ENCODE measurements at places on chromosomes 2 and 18. TPM values are rescaled to one million over a fixed set of nuclear protein-coding genes. Genes with fewer than 3 reads are reported as not detected.

RAMP1 gene
- polyA plus RNA-seq = not detected

ZBTB7C gene
- not detected for polyA plus RNA-seq

VAMP8 gene
- polyA plus RNA-seq = 240 TPM

PLGLB2 gene
- polyA plus RNA-seq = not detected

RAB11FIP5 gene
- 4.8 TPM for polyA plus RNA-seq

ROCK1 gene
- 41.2 TPM for polyA plus RNA-seq

NYAP2 gene
- not detected for polyA plus RNA-seq

FAM237A gene
- not detected for polyA plus RNA-seq

MARCHF4 gene
- not detected for polyA plus RNA-seq

CXCR1 gene
- 0.35 TPM for polyA plus RNA-seq

LOXL3 gene
- polyA plus RNA-seq = 0.74 TPM

DNAJC27 gene
- polyA plus RNA-seq = 4.9 TPM

PLCD4 gene
- 0.40 TPM for polyA plus RNA-seq

HOXD3 gene
- polyA plus RNA-seq = not detected

OSBPL6 gene
- not detected for polyA plus RNA-seq

ANKRD29 gene
- polyA plus RNA-seq = not detected

ALPI gene
- polyA plus RNA-seq = not detected

C2orf74 gene
- 40.9 TPM for polyA plus RNA-seq

CD8B gene
- 1.1 TPM for polyA plus RNA-seq

C2orf80 gene
- polyA plus RNA-seq = not detected

POLR1A gene
- 2.7 TPM for polyA plus RNA-seq

KYNU gene
- polyA plus RNA-seq = 59.5 TPM

GNLY gene
- polyA plus RNA-seq = 64.8 TPM

IDH1 gene
- 9.9 TPM for polyA plus RNA-seq

CYP26B1 gene
- not detected for polyA plus RNA-seq

STARD6 gene
- polyA plus RNA-seq = not detected

NGEF gene
- not detected for polyA plus RNA-seq

GLB1L gene
- polyA plus RNA-seq = not detected

SERPINB5 gene
- not detected for polyA plus RNA-seq

ANTXR1 gene
- not detected for polyA plus RNA-seq

CDCA7 gene
- polyA plus RNA-seq = 4.3 TPM

KRTCAP3 gene
- polyA plus RNA-seq = 1.6 TPM

KLHL14 gene
- polyA plus RNA-seq = 22.5 TPM

BOLL gene
- polyA plus RNA-seq = not detected

UGT1A1 gene
- polyA plus RNA-seq = not detected

MAP3K19 gene
- not detected for polyA plus RNA-seq

RSAD2 gene
- polyA plus RNA-seq = 3.3 TPM

RAB17 gene
- not detected for polyA plus RNA-seq

CD226 gene
- polyA plus RNA-seq = 3.8 TPM

CFC1 gene
- not detected for polyA plus RNA-seq
